ENCODE measurements at places on chromosomes 2 and 18.

DNA sequence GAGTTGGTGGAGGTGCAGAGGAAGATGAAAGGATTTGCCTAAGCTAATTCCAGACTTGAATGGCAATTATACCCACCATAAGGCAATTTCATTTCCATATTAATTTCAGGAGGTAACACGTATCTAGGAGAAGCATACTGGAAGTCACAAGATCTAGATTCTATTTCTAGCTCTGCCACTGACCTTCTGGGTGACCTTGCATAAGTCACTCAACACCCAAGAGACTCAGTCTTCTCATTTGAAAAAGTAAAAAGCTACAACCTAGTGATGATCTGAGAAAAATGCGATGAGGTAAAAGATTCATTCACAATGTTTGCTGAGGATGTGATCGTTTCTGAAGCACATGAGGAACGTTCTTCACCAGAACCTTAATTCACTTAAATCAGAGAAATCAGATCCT, 55.9 kb downstream of the GRB14 start:
- no peak for DNase-seq

DNA sequence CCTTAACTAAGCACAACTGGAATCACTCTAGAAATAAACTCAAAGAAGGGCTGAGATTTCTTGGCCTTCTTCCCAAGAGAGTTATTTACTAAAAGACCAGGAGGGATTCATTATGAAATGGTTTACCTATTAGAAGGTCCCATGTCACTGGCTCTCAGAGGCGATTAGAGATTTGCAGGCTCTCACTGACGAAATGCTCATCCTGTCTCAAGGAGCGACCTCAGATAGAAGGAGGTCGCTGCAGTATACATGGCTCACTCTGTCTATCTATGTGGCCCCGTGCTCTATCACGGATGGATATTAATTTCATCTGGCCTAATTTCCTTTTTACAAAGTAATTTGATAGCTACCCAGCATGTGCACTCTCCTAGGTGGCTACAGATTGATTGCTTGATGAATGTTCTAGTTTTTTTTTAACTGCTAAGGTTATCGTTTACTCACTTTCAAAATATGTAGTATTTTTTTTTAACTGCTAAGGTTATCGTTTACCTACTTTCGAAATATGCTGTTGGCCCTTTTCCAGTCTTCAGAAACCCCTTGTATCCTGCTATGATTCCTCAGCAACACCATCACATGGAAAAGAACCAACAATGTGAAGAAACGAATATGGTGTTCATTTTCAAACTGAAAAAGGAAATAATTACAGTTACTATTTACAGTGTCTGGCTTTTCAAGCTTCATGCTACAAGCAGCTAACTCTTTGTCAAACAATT, 9.1 kb downstream of the SMIM21 start:
- DNase-seq = no peak

- DNase-seq = no peak
These were observed 20.7 kb downstream of the FBXO15 start for GRCh38 chr18:74126684-74127655.

DNA sequence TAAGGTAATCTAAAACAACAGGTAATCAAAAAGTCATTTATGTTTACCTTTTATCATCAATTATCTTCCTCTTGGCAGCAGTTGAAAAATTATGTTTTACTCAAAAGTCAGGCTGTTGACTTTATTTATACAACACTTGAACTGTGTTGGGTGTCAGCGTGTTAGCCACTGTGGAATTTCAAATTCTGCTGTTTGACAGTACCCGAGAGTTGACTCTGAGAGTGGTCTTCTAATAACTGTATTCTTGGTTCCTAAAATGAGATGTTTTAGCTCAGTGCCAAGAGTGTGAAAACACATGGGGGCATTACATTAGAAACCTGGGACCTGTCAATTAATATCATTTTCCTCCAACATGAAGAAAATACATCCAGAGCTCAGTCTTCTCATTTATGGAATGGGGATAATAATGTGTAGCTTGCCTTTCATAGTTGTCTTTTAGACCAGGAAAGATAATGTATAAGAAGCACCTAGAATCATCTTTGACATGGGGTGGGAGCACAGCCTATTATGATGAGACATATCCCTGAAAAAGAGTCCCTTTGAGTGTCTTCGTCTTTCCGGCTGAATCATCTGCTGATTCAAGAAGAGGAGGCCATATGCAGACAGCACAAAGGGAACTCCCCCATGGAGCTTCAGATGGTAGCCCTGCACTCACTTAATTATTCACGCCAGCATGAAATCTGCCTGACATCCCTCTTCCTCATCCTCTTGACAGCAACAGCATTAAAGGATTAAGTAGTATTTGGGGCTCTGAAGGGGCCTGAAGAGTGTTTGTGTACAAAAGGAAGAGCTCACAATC, 89.1 kb downstream of the AFF3 start:
- DNase-seq = no peak

DNA sequence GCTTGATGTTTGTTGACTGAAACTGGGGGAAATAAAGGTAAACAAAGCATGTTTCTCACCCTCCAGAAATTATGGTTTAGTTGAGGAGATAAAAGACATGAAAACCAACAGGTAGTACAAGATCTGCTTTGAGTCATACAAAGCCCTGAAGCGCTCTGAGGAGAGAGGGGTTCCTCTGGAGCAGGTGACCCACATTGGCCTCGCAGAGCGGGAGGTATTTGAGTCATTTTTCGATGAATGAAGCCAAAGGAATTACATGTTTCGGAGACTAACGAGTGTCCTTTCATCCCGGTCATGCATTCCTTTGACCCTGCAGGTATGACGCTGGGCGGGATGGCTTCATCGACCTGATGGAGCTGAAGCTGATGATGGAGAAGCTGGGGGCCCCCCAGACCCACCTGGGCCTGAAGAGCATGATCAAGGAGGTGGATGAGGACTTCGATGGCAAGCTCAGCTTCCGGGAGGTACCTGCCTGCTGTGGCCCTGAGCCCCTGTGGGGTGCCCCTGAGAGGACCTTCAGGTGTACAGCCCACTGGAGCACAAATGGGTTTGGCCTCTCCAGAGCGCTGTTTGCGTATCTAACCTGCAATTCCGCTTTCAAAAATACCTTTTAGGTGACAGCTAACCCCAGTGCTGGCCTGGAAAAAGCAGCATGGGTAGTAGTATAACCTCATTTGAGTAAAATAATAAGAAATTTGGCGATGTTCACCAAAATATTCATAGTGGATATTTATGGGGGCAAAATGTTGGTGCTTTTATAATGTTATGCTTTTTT, 29.3 kb downstream of the EFHD1 start:
- no peak for DNase-seq

DNA sequence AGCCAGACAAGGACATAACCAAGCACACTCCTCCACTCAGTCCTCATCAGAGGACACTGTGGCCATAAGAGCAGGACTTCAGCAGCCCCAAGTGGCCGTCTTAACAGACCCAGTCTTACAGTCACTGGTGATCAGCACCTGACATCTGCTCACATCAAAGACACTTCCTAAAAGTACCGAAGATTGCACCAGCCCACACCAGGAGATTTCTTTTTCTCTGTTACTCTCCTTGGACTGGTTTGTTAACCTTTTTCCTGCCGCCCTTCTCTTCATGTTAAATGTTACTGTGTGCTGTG, 44.1 kb downstream of the MRPS5 start:
- no peak for DNase-seq

- no peak for DNase-seq
These were observed 65.5 kb downstream of the BCL2L11 start for GRCh38 chr2:111186121-111186715.

- no peak for DNase-seq
These were observed 58.3 kb upstream of the DTNA start for GRCh38 chr18:34651586-34652369.

- no peak for DNase-seq
These were observed 159.2 kb upstream of the DTNA start for GRCh38 chr18:34550902-34551301.

DNA sequence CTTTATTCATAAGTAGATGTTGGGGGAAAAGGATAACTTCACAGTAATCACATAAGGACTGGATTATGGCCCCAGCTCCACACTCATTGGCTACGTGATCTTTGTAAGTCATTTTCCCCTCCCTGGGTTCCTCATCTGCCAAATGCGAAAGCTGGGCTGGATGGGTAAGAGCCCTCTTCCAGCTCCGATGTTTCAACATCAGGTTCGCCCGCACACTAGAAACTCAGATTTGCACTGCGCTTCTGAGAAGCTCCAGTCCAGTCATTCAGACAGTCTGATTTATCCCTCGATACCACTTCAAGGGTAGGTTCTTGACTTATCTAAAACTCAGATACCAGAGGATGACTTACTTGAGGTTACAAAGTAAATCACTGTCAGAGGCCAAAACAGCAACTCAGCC, 31.0 kb upstream of the RMDN2 start:
- no peak for DNase-seq

GRCh38 chr2:11687736-11688135, 17.7 kb upstream of the NTSR2 start:
- no peak for DNase-seq

- no peak for DNase-seq
These were observed 9.2 kb downstream of the ACVR1 start for GRCh38 chr2:157866666-157867642.

GRCh38 chr2:215375467-215375830, 60.4 kb downstream of the FN1 start:
- no peak for DNase-seq

DNA sequence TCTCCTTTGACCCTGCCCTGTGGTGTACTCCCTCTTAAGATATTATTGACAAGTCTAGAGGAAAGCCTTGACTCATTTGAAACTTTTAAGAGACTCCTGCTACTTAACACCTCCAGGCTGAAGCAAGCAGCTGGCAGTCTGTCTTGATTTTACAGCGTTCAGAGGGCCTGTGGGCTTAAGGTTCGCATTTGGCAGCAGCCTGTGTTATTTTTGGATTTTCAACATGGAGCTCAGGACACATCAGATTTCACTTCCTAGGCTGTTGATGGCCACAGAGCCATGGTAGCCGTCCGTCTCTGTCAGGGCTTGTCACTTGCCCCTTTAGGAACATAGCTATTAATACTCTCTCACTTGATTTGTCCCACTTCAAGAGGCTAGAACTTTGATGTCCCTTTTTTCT, 73.6 kb downstream of the VWA3B start:
- DNase-seq = no peak

DNA sequence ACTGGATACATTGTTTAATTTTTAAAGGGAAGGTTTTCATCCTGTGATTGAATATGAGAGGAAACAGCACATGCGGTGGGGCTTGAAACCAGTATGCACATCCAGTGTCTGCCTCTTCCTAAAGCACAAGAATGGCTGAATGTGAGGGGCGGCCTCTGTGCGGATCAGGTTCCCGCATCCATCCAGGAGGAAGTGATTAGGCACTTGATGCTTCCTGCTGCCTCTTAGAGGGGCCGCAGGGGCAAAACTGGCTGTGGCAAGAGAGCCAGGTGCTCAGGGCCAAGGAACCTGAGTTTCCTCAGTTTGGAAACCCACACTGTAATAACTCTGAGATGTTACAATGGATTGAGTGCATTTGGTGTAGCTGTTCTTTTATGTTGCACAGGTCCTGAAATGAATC, 48.8 kb downstream of the THNSL2 start:
- DNase-seq = no peak

GRCh38 chr2:240911641-240912265, 5.6 kb downstream of the CROCC2 start:
- no peak for DNase-seq

GRCh38 chr2:71681626-71682025, 228.3 kb downstream of the DYSF start:
- no peak for DNase-seq

GRCh38 chr2:169116327-169116726, 47.0 kb downstream of the DHRS9 start:
- DNase-seq = no peak

- no peak for DNase-seq
These were observed 30.6 kb downstream of the TIMM21 start for GRCh38 chr18:74178884-74179283.

DNA sequence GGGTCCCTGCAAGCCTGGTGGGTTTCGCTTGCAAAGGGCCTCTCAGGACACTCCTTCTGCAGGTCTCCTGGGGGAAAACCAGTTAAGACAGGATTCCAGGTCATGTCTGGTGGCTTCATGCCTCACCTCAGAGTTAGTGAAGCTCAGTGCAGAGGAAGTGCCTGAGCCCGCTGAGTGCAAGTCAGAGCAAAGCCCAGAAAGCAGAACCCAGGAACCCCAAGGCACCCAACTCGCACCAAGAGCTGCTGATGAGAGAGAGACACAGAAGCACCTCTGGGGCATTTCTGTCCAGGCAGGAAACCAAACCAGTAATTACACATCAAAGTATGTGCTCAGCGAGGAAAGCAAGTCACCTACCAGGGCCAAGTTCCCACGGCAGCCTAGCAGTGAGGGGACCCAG, 78.4 kb downstream of the ARHGEF4 start:
- no peak for DNase-seq

- no peak for DNase-seq
These were observed 51.4 kb upstream of the SPRED2 start for GRCh38 chr2:65483763-65484162.

DNA sequence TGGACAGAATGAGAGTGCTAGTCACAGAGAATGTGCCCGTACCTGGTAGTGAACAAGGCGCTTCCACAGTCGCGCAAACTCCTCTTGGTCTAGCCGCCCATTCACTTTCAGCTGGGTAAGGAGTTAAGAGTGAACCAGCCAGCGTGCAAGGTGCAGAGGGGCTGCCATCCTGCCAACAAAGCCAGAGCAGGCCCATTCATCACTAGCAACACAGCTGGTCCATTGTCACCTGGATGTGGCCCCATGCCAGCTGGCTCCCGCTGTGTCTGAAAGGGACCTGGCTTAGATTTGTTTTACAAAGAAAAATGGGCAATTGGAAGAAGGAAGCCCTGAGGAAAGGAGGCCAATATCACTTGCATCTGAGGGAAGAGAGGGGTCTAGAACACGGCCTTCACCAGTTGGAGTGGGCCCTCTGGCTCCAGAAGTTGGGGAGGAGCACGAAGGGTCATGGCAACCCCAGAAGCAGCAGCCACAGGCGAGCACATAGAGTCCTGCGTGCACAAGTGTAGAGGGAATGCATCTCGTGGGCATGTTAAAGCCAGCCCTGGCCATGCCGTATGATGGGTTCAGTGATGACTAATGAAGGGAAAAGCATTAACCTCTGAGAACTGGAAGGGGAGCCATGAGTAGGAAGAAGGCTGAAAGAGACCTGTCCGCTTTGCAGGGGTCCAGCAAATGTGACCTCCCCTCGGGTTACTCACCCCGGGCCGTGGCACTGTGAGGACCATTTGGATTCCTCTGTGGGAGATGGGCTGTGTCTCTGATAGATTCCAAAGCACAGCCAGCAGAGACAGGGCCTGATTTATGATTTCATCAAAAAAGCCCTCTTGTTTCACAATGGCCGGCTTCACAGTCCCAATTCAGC, 70.6 kb downstream of the CAPN13 start:
- DNase-seq = no peak

DNA sequence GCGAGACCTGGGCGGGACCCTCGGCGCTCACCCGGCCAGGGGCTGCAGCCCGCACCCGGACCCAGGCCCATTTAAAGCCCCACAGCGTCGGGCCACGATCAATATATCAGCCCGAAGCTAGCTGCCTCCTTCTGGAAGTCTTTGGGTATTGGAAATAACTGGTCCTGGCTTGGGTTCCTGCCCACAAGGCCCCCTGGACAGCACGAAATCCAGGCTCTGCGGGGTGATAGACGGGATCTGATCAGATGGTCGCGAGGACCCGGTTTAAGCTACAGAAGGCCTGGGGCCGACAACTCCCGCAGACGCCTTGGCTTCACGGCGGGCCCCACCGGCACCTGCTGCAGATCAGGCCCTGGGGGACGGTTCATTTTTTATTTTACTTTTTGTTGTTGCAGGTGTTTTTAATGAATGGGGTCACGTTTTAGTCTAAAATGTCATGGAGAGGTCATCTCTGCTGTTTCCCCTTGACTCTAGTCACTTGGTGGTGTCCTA, 362 bp upstream of the PSTPIP2 start:
- no peak for DNase-seq

- DNase-seq = no peak
These were observed 31.6 kb downstream of the MBD2 start for GRCh38 chr18:54192900-54193299.
